NCI-H1930 (cell line): ENCODE measurements at places on chromosomes 4 and X.

GRCh38 chr4:132642016-132642817, 506.9 kb upstream of the PCDH10 start:
- peak; percentile 14 for DNase-seq

DNA sequence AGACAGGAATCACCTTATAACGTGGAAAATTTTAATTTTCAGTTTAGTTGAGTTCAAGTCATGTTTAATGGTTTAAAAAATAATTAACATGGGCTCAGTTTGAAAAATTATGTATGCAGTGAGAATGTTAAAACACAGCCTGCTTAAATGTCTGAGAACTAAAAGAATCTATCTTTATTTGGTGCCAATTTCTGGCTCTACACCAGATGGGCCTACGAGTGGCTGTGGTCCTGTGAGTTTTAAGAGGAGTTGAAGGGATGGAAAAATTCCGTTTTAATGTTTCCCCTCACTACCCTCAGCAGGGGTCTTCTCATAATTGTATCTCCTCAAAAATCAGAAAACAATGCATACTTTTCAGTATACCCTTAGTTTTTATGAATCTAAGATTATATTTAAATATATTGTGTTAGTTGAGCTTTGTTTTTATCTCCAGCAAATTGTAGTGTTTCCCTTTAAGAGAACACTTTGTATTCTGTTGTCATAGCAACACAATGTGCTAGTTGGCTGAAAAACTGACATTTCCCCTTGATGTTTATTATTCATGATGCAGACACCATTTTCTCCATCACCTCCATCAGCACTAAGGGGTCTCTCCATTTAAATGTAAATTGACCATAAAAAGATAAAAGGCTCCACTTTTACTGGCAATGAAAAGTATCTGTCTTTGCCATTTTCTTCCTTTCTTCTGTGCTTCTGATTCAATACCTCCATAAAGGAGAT, 393.5 kb upstream of the GRIA3 start:
- DNase-seq, result no peak

- peak; percentile 0 for DNase-seq
These were observed at the start of gene FAAH2 for GRCh38 chrX:57286507-57287251. Gene FAAH2 (plus strand): TSS chrX:57286706. CDS start chrX:57286826, 120 bp downstream.

- no peak for DNase-seq
These were observed 72.1 kb upstream of the ETNPPL start for GRCh38 chr4:108834835-108835384.

DNA sequence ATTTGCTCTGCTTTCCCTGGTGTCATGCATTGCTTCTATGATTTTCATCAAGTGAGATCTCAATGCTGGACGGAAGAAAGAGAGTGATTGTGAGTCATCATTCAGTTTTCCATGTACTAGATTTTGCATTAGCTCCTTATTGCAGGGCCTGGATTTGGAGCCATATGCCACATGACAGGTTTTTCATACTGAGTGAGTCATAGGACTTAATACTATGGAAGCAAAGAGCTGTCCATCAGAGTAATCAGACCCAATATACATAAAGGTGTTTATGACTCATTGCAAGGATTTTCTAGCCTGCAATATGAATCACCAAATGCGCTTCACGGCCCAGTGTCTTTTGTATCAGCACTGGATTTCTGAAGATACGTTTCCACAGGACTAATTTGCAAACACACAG, 11.2 kb upstream of the TFDP3 start:
- no peak for DNase-seq

DNA sequence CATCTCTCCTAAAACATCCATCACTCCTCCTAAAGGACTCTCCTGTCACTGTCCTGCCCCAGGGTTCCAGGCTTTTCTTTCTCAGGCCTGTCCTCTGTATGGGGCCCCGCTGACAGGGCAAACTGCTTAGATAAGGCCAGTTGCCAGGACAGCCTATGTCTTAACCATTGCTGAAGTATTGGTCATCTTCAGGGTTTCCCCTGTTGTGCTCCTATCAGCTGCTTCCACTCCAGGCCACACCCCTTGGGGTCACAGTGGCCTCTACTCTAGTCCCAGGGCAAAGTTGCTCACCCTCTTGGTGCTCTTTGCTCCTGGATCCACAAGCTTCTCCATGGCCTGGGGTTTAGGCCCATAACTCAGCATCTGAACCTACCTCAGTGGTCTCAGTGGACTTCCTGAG, 138.0 kb upstream of the PJA1 start:
- no peak for DNase-seq

GRCh38 chr4:147192679-147193078, 247.0 kb upstream of the TTC29 start:
- no peak for DNase-seq

- DNase-seq, result peak; percentile 47
These were observed 50.8 kb upstream of the TRIM2 start for GRCh38 chr4:153153339-153153871.

DNA sequence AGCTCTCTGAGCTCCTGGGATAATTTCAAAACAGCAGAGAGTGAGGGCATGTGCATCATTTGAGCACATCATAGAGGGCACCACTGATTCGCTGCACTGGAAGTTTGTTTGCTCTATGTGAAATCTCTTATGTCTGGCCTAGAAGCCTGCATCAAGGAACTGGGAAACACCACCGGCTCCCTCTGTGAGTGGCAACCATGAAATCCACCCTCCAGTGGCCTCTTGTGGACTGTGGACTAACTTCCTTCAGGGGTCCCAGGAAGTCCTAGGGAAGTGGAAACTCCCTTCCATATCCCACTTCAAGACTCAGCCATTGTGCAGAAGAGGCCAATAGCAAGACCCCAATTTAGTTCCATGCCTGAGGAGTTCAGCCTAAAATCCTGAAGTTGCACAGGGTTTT, 48.0 kb upstream of the IGFBP7 start:
- no peak for DNase-seq

DNA sequence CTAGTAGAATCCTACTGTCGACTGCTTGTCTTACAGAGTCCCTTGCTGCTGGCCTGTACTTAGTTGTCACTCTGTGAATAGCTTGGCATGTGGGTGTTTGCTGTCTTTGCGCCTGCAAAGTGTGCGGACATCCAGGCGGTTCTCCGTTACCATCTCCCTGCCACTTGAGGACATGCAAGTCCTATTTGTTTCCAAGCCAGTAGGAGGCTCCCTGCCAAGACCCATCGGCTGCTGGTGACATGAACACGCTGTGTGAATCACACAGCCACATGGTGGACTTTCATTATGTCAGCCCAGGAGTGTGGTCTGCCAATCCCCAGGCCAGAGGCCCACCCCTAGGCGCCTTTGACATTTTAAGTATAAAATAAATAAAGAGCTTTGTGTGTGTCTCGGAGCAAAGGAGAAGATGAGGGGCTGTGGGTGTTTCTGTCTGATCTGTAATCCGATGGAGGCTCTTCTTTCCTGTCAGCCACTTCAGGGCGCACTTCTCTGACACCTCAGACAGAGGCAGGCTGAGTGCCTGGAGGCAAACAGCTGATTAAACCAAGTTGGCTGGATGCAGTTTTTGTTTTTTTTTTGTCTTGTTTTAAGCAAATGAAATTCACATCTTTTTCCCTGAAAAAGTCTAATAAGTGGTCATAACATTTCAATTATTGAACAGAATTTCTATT, 51.5 kb downstream of the ALPK1 start:
- peak; percentile 35 for DNase-seq

GRCh38 chrX:39826813-39827543, 270.8 kb downstream of the BCOR start:
- DNase-seq, result no peak

DNA sequence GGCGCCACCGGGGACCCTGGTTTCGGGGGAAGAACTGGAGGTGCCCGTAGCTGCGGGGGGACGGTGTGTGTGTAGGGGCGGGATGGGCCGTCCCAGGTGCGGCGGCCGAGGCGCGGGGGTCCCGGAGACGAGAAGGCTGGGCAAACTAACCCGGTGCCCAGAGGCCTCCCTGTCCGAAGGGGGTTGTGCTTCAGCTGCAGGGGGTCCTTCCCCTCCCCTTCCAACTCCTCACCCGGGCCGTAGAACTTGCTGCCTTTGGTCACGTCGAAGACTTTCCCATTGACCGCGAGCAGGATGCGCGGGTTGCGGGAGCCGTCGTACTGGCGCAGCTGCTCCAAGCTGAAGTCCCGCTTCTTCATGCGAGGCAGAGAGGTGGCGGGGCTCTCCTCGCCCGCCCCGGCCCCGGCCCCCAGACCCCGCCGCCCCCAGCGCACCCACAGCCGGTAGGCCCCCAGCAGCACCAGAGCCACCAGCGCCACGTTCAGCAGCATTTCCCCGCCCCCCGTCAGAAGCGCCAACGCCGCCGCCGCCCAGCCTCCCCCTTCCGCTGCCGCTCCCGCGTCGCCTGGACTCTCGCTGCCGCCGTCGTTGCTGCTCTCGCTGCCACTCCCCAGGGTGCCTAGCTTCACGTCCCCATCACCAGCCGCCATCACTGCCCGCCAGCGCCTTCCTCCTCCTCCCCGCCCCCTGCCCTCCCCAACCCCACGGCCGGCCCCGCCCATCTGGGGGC, at the start of gene PGRMC2:
TSS of gene PGRMC2 (minus strand) at position 673 of the 730 bp plus-strand sequence. CDS start at position 650, 23 bp downstream.
- DNase-seq, result no peak

- DNase-seq, result no peak
These were observed 195.7 kb upstream of the ANK2 start for GRCh38 chr4:112853662-112854256.

DNA sequence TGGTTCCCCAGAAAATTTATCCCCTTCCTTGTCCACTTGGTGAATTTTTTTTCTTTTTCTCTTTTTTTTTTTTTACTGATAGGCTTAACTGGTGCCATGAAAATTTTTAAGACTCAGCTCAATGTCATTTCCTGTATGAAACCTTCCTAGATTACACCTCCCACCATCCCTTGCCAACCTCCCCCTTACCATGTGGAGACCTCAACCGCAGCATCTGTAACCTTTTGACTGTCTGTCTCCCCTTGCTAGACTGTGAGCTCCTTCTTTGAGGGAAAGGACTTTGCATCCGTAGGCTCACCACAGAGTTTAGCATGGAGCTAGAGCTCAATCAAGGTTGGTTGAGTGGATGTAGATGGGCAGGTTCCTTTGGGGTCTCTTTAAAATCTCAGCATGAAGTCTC, 5.2 kb upstream of the PGRMC1 start:
- DNase-seq, result no peak

- DNase-seq, result no peak
These were observed 507 bp downstream of the MFAP3L start for GRCh38 chr4:170025523-170026252.

GRCh38 chr4:8704632-8705031, 112.1 kb downstream of the CPZ start:
- no peak for DNase-seq

DNA sequence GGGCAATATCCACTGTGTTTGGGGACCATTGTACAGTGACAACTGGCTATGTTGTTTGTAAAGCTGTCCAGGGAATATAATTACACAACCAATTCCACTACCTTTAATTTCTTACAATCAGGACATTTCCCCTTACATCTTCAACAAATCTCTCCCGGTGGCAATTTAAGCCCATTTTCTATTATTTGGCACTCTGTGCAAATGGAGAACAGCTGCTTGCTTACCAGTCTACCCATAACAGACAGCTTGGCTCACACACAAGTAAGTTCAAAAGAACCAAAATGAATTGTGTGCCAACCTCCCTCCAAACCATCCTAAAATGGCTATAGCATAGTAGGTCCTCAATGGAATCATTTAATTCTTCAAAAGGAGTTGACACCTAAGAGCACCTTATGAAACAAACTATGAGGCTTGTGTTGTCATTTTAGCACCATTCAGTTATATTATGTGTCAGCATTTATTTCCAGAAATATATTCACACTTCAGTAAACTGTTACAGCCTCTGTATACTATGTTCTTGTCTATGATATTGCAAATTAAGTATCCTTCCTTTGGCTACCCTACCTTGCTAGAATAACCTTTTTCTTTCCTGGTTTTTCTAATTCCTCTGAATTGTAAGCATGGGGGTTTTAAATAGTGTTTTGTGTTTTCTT, 18.4 kb downstream of the GABRA4 start:
- DNase-seq, result no peak

- DNase-seq, result no peak
These were observed 92.4 kb downstream of the ATRX start for GRCh38 chrX:77693594-77693993.

- no peak for DNase-seq
These were observed 1115.3 kb downstream of the PDHA2 start for GRCh38 chr4:96955226-96955625.

- no peak for DNase-seq
These were observed 50.4 kb upstream of the ELOVL6 start for GRCh38 chr4:110248831-110249253.

- DNase-seq, result no peak
These were observed 340 bp downstream of the HNRNPD start for GRCh38 chr4:82373486-82373815.

DNA sequence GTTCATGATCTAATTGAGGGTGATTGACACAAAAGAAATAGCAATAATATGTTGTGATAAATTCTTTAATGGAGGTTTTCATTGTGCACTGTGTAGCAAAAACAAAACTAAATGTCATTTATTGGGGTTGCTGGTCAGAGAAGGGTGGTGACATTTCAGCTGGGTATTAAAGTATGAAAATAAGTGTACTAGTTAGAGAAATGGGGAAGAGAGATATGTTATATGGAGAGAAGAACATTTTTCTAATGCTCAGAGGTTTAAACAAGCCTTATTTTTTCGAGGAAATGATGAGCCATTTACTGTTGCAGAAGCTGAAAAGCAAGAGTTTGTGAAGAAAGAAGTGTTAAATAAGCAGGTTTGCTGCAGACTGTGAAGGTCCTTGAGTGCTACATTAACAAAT, 142.7 kb upstream of the PAQR3 start:
- DNase-seq, result no peak

- DNase-seq, result no peak
These were observed 7.7 kb downstream of the NAT8L start for GRCh38 chr4:2066571-2067445.

GRCh38 chr4:168218645-168219044, 99.9 kb downstream of the DDX60 start:
- DNase-seq, result no peak

DNA sequence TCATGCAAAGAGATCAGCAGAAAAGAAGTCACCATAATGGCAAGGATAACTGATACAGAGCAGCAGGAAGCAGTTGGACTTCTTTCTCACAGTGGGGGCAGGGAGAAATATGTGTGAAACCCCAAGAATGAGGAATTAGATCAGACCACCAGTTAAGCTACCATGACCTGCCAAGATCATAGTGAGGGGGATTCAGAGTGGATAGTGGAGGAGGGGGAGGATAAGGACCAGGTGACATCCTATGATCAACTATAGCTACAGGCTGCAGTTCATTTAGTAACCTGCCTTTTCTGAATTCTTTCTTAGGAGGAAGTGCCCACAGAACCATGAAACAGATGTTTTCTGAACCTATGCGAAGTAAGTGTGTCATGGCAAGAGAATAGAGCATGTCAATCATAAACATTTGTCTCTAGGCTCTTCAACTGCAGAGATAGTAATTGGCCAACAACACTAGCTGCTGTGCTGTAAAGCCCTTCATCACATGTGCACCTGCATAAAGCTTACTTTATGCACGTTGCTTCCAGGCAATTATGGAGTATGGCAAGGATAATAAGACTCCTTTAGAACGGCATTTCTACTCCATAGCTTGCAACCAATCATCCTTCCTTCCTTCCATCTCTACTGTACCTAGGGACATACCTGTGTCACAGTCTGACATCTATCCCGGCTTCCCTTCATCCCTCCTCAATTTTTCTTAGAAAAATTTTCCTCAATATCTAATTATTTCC, 329.7 kb downstream of the EPHA5 start:
- DNase-seq, result no peak
